ENCODE measurements at places on chromosomes 5 and 9. TPM values are rescaled to one million over a fixed set of nuclear protein-coding genes. Genes with fewer than 3 reads are reported as not detected.

DNA sequence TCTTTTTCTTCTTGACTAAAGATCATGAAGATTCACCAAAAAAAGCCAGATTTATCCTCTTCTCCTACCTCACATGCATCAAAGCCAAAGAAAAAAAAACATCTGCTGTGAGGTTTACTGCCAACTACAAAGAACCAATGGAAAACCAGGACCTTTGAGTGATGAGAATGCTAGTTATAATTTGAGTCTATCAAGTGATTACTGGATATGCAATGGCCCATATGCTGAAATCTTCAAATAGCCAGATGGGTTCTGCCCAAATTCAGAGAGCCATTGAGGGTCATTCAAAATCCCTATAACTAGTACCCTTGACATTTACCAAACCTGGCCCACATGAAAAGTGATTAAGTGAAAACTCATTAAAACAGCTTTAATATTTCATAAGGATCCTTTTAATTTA lies 78.4 kb upstream of the ACO1 start:
- H3K27me3 ChIP-seq: no peaks in the 10 kb centered on the region
- H3K4me1 ChIP-seq: no peaks in the 10 kb centered on the region
- H3K27ac ChIP-seq: no peak overlapping the region
- DNase-seq: no peak

DNA sequence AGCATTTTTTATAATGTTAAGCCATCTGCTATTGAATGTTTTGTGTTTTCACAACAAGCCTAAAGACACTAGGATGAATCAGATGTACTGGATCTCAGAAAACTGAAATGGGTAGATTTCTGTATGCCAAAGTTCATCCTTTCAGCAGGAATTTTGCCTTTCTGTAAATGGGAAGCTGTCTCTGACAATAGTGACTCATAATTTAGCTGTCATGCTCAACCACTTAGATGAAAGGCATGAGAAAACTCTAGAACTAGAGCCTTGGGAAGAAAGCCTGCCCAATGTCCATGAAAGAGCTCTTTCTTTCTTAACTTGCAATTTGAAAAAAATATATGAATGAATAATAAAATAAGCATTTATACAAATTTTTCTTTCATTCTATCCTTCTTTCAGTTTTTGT lies 616.0 kb upstream of the EDIL3 start:
- H3K27ac ChIP-seq: no peak overlapping the region
- H3K27me3 ChIP-seq: no peaks in the 10 kb centered on the region
- DNase-seq: no peak

GRCh38 chr5:53438486-53439472 lies 41.6 kb upstream of the FST start:
- no peaks in the 10 kb centered on the region for H3K36me3 ChIP-seq
- no peaks in the 10 kb centered on the region for H3K4me1 ChIP-seq
- H3K4me3 ChIP-seq: no peak overlapping the region
- no peak for DNase-seq
- no peaks in the 10 kb centered on the region for H3K27me3 ChIP-seq

DNA sequence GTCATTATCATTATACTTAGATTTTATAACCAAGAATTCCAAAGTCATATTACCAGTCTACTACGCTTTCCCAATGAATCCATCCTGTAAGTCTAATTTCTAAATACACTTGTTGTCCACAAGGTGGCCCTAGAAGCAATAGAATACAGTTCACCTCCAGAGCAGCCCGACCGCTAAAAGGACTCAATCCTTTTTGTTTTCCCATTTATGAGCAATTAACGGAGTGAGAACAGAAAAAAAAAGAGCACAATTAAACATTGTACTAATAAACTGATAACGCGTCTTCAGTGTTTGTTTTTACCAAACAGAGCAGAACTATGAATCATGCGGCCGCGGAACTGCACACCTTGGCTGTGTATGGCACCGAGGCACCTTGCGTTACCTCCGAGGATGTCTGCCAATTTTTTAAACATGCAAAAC lies 160.7 kb upstream of the DAPK1 start:
- H3K27me3 ChIP-seq: peaks cover 3% of the 10 kb centered on the region
- H3K36me3 ChIP-seq: no peaks in the 10 kb centered on the region
- no peak overlapping the region for H3K27ac ChIP-seq

DNA sequence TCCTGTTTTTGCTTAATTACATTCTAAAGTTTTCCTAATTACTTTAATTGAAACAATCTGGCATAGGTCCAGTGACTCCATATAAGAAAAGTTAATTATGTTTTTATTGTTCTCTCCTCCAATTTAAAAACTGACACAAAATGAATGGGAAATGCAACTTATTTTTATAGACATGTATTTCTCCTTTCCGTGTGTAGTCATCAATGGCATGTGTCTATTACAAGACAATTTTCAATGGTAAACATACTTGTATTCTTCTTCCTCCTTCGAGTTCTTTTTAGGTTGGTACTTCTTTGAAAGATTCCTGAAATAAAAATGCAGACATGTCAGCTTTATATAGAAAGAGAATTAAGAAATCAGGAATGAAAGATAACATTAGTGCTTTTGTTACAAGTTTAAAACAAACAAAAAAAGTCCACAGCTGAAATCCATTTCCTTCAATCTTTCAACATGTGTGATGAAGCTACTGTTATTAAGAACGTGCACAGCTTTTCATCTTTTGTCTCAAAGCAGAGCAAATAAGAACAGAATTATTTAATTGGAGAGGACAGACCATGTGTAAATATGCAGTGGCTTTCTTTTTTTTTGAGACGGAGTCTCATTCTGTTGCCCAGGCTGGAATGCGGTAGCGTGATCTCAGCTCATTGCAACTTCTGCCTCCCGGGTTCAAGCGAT lies 63.8 kb downstream of the FNBP1 start:
- no peaks in the 10 kb centered on the region for H3K27me3 ChIP-seq
- H3K4me3 ChIP-seq: no peak overlapping the region
- H3K4me1 ChIP-seq: peaks cover 24% of the 10 kb centered on the region
- peaks cover 32% of the 10 kb centered on the region for H3K36me3 ChIP-seq
- H3K27ac ChIP-seq: no peak overlapping the region
- DNase-seq: no peak

Gene HTR4
- not detected for polyA plus RNA-seq

Gene SHISAL2B
- not detected for polyA plus RNA-seq
